ENCODE measurements at places on chromosomes 11 and 22.

GRCh38 chr22:46780453-46780852, 18.0 kb downstream of the TBC1D22A start:
- DNase-seq, result no peak

DNA sequence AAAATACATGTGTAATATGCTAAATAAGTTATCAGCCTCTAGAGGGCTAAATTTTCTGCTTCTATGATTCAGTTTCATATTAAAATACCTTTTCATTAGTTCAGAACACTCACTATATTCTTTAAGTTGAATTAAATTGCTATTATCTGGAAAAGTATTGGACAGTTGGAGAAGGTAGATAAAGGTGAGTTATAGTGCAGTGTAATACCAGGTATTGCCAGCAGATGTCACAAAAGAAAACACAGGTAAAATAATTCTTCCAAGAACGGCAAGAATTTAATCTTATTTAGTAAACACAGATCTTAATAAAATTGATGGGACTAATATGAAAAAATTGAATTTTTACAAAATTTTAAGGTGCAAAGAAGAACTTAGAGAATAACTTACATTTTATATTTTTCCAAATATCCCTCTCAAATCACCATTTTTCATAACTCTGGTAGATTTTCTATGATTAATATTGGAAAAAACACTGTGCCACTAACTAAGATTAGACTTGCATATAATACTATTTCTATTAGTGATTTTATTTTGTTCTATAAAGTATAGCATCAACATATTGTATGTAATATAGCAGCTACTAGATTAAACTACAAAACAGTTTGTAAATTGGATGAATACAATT, 1.7 kb upstream of the LRRC4C start:
- DNase-seq, result no peak

- peak; percentile 25 for DNase-seq
Observed at GRCh38 chr11:71580057-71581003, 2.3 kb downstream of the KRTAP5-11 start.

DNA sequence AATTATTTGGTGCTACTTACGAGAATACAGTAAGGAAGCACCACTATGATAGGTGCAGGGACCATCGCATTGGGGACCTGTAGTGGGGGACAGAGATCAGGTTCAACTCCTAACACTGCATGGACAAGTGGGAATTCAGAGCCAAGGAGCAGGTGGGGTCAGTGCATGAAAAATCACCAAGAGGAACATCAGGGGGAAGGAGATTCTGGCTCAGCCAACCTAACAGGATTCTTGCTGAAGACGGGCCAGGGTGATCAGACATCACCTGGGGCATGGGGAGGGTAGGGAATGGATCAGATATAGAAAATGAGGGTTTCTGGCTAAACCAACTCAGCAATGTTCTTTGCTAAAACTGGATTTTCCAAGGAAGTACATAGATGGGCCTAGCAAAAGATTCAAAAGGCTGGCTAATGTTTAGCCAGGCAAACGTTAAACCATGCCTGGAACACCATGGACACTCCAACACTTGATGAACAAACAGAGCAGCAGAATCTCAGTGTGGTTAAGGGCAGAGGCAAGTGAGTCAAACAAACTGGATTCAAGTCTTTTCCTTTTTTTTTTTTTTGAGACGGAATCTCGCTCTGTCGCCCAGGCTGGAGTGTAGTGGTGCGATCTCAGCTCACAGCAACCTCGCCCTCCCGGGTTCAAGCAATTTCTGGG, 70.0 kb downstream of the MICAL3 start:
- DNase-seq, result no peak

GRCh38 chr22:23180893-23181720, 798 bp downstream of the BCR start:
- no peak for DNase-seq

All from progenitor cell of endocrine pancreas (in vitro differentiated cells).